Caudate nucleus (tissue), 63 donors: ENCODE measurements at places on chromosomes 13 and 19.

DNA sequence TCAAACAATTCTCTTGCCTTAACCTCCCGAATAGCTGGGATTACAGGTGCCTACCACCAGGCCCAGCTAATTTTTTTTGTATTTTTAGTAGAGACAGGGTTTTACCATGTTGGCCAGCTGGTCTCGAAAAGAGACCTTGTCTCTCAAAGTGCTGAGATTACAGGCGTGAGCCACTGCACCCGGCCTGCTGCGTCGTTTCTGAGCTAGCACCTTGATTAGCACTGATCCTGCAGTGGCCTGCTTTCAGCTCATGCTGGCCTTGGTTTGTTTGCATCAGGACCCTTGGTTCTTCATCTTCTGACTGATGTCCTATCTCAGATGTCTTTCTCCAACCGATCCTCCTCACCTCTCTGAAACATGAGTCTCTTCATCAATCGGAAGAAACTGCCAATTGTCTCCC lies 4.9 kb upstream of the TFDP1 start:
- DNase-seq = no peak

GRCh38 chr13:26962671-26963070 lies 202.1 kb upstream of the GPR12 start:
- DNase-seq = no peak

- DNase-seq = peak; percentile 39
Observed at GRCh38 chr19:56253737-56254136, 18.8 kb upstream of the EDDM13 start.

DNA sequence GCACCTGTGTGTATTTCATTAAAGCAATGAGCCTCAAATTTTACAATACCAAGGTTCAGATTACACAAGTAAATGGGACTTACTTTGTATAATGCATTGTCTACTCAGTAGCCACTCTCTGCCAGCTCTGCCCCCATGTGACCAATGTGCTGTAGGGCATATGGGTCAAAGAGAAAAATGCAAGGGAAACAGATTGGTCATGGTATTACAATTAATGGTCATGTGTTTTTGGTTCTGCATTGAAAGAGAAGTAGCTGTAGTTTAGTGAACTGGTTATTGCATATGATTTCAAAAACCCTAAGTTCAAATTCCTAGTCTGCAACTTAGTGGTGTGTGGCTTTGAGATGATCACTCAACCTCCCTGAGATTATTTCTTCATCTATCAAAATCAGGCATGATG lies 545.4 kb downstream of the SUCLA2 start:
- DNase-seq = no peak

DNA sequence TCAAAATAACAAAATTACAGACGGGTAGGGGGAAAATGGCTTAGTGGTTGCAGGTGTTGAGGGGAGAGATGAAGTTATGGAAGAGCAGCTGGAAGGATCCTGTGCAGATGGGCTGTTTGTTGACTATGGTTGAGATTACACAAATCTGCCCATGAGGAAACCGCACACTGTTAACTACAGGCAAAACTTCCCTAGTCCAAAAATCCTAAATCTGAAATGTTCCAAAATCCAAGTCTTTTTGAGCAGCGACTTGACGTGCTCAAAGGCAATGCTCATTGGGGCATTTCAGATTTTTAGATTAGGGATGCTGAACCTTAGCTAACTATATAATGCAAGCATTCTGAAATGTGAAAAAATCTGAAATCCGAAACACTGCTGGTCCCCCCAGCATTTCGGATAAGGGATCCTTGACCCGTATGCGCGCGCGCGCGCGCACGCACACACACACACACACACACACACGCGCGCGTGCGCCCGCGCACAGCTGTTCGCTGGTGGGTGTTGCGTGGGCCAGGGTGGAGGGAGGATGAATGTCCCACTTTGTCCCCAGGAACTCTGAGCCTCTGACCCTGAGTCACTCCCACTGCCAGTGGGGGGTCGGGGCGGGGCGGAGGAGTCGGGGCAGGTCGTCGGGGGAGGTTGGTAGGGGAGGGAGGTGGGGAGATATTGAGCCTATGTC lies 6.8 kb downstream of the F2RL3 start:
- DNase-seq = no peak

DNA sequence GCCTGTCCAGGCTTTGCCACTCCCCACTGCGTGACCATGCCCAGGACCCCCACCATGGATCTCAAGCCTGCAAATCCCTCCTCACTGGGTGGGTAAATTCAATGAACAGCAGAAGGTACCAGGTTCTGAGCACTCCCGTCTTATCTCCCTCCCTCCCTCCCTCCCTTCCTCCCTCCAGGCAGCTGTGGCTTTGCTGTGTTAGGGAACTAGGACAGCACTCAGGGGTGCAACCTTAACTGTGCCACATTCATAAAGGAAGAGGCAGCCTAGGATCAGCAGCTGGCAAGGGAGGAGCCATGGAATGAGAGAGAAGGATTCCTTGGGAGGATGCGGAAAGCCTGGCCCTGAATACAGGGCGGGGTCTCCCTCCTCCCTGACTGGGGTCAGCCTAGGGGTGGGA lies 5.6 kb downstream of the CEACAM4 start:
- DNase-seq = no peak

- DNase-seq = no peak
Observed at GRCh38 chr19:3161453-3161852, 17.1 kb upstream of the S1PR4 start.

DNA sequence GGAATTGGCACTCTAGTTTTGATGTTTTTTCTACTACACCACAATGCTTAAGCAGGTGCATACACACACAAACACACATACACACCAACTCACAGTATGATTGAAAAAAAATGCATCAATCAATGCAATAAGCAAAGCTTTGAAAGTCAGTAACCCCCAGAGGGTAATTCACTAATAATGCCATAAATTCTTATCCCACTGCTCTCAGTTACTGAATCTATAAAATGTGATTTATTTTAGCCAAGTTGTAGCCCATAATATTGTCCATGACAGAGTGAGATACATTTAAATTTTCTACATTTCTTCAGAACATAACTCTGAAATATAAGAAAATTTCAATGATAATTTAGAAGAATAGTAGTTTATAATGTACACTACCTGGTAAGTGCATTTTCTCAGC lies 87.9 kb downstream of the LIG4 start:
- no peak for DNase-seq
